ENCODE measurements at places on chromosomes 16 and 17.

- no peak for DNase-seq
Measured at GRCh38 chr16:74874912-74875546, 100.4 kb upstream of the FA2H start.

DNA sequence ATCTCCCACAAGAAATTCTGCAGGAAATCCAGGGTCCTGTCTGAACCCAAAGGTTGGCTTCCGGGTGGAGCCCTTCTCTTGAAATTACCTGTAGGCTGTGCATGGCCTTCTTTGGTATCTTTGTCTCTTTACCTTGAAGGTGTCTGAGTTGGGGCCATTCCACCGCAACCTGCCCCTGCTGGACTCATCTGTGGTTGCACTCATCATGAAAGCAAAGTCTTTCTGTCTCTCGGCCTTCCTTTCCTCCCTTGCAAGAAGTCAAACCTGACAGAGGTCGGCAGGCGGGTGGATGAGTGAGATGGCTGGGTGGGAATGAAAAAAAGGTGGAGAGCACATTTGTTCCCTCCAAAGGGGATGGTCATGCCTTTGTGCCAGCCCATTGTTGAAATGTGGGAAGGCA, 25.1 kb downstream of the SALL1 start:
- DNase-seq = no peak

- DNase-seq = no peak
Measured at GRCh38 chr16:79593074-79593531, 7.4 kb downstream of the MAF start.

DNA sequence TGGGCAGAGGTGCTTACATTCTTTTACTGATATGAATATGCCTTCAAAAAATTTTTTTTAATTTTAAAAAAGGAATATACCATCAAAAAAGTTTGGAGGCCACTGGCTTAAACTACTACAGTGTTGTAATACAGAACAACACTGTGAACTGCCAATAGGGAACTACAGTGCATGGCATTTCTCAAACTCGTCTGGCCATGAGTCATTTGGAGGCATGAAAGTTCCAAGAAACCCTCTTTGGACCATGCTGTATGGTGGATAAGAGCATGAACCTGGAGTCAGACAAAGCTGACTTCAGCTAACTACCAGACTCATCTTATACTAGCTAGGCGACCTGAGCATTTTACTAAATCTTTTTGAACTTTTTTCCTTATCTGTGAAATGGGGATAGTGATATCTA, 9.2 kb upstream of the NF1 start:
- no peak for DNase-seq

- no peak for DNase-seq
Measured at GRCh38 chr17:69287168-69287567, 39.8 kb downstream of the ABCA5 start.

DNA sequence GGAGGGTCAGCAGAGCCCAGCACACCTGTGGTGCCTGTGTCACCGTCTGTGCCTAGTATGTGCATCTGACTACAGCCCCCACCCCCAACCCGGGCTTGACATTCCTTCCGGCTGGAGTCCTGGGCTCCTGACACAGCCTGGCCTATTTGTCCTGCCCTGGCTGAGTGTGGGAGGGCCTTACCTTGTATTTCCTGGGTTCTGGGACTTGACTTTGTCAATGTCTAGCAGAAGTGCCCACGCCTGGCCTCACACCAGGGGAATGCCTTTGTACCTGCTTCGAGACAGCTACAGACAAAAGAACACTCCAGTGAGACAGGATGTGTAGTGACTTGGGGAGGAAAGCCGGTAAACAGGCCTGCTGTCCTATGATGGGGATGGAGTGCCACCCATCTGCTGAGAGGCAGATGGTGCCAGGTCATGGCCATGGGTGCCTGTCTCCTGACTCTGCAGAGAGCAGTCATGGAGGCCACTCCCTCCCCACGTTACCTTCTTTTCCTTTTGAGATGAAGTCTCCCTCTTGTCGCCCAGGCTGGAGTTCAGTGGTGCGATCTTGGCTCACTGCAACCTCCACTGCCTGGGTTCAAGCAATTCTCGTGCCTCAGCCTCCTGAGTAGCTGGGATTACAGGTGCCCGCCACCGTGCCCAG, 42.8 kb downstream of the TNFRSF13B start:
- DNase-seq = no peak

GRCh38 chr17:79088247-79088996, 13.8 kb downstream of the ENGASE start:
- no peak for DNase-seq

DNA sequence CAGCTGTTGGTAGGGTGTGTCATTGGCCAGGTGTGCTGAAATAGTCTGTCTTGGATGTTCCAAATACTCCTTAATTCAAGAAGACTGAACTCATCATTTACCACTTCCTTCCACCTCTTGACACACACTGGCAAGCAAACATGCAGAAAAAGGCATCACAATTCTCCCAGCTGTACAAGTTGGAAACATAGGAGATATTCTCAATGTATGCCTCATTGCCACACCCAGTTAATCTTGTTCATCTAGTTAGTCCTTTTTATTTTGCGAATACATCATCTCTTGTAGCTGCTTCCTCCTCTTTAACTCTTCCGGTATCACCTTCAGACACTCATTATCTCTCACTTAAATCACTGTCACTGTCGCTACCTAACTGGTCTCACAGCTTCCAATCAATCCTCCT, 75.1 kb upstream of the GOT2 start:
- no peak for DNase-seq

- no peak for DNase-seq
Measured at GRCh38 chr17:72998343-72998742, 94.1 kb downstream of the SLC39A11 start.

DNA sequence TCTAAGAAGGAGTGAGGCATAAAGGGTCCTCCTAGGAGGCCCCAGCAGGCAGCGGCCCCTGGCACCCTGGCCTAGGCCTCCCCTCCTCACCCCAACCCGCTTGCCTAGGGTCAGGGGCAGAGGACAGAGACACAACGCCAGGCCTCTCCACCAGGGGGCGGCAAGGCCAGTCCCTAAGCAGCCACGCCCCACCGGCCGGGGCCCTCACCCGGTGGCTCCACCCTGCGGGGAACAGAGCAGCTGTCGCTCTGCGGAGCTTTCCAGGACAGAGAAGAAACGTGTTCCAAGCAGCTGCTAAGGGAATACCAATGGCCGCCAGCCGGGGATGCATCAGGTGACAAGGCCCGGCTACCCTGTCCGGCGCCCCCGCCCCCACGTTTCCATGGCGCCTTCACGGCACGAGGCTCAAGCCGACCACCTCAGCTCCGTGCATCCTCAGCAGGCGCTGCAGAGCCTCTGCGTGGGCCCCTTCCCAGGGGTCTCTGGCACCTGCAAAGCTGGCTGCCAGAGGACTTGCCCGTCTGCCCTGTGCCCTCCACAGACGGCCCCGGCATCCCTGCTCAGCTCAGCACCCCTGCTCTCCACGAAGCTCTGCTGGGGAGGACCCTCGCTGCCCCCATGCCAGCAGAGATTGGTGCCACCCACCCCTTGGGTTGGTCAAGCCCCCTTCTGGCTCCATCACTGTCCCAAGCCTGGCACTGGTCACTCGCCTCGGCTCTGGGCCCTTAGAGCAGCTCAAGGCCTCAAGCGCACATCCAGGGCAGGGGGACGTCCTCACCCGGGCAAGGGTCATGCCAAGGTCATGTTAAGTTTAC, 5.6 kb downstream of the ZNF598 start:
- peak; percentile 65 for DNase-seq

DNA sequence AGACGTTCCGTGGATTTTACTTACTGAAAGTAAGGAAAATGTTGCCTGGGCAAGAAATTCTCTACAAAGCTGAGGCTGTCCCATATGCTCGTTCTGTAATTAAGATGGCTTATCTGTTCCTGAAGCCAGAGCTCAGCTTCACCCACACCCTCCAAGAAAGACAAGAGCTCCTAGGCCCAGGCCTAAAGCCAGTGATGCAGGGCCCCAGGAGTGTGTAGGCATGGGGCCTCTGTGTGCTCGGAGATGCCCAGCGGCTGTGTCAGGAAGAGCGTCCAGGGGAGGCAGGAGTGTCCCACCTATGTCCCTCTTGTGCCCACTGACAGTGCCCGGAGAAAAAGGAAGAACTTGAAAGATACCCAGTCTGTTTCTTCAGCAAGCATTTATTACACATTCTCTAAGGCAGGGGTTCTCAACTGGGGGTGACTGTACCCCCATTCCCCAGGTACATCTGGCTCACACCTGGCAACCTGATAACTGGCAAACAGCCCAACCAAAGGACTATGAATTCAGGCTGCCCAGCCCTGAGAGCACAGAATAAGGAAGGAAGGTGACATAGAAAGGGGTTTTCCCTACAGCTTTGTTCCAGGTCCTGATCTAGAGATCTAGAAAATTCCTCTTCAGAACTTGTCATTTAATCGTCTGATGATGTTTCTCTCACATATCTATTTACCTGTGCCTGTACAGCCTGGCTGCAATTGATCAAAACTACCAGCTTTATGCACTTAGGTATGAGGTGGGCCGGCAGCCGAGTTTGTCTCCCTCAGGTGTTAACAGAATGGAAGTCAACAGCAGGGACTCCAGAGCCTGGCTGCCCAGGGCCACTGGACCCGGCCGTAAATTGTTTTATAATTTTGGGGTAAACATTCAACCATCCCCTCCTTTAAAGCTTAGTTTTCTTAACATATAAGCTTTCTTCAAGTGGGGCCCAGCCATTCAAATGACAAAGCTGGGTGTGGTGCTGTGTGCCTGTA, 12.0 kb downstream of the SNN start:
- DNase-seq = no peak

DNA sequence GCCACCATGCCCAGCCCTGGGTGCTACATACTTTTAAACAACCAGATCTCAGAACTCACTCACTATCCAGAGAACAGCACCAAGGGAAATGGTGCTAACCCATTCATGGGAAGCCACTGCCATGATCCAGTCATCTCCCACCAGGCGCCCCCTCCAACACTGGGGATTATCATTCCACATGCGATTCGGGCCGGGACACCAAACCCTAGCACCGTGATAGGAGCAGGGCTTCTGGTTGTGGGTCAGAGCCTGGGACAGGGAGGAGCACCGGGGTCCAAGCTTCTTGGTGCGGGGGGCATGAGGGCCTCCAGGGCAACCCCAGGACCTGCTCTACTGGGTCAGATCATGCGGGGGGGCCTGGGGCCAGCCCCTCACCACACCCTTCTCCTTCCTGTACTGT, 4.5 kb downstream of the TMEM235 start:
- no peak for DNase-seq

DNA sequence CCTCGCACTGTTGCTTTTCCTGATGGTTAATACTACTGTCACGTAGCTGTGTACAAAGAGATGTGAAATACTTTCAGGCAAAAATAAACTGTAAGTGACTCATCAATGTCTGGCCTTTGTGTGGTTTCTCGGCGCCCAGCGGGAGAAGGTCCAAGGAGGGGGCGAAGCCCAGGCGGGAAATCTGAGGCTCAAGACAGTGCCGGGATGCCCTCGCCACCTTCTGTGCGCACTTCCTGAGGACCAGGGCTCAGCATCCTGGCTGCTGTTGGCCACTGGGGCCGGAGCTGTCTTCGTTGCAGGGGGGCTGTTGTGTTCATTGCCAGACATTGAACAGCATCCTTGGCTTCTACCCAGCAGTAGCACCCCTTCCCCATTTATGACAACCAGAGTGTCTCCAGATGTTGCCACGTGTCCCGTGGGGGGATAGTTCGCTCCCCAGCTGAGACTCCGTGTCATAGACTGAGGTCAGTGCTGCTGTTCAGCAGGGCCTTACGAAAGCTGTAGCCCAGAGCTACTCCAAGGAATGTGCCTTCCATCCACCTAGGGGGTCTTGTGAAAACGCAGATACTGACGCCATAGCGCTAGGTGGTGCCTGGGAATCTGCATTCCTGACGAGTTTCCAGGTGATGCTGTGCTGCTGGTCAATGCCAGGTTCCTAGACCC, 67.3 kb upstream of the PLCG2 start:
- DNase-seq = no peak

DNA sequence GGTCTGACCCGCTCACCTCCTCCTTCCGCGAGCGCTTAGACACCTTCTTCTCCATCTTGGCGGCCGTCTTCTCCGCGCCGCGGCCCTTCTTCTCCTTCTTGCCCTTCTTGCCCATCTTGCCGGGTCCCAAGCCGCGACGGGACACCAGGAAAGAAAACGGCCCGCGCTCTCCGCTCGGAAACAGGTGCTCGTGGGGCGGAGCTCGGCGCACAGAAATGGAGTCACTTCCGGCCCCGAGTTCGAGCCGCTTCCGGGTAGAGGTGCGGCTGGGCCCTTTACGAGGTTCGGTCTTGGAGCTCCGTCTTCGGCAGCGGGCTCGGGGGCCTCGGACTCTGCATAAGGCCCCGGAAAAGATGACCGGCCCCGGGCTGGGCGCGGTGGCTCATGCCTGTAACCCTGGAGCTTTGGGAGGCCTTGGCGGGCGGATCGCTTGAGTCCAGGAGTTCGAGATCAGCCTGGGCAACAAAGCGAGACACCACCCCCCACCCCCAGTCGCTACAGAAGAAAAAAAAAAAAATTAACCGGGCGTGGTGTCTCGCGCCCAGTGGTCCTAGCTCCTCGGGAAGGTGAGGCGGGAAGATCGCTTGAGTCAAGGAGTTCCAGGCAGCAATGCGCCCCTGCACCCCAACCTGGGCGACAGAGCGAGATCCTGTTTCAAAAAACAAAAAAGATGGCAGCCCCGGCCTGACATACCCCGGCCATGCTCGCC, at the start of gene KLHDC4:
TSS of gene KLHDC4 (minus strand) at position 211 of the 709 bp plus-strand sequence. CDS start at position 115, 96 bp downstream.
- DNase-seq = peak; percentile 78

GRCh38 chr16:86466696-86467406, 43.5 kb upstream of the FOXF1 start:
- DNase-seq = no peak

DNA sequence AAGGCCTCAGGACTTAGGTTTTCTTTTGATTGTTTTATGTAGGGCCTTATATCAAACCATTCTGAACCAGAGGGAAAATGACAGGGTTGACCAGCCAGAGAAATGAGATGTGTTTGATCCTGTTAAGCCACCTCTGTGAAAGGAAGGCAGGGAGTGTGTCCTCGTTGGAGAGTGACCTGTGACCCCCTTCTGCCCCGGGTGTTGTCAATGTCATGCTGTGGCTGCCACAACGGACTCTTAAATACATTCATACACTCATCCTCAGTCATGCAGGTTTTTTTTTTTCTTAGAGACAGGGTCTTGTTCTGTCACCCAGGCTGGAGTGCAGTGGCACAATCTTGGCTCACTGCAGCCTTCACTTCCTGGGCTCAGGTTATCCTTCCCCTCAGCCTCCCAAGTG, 6.1 kb downstream of the MYCBPAP start:
- no peak for DNase-seq

GRCh38 chr16:89316701-89317100, 99.2 kb downstream of the ZNF778 start:
- DNase-seq = no peak

DNA sequence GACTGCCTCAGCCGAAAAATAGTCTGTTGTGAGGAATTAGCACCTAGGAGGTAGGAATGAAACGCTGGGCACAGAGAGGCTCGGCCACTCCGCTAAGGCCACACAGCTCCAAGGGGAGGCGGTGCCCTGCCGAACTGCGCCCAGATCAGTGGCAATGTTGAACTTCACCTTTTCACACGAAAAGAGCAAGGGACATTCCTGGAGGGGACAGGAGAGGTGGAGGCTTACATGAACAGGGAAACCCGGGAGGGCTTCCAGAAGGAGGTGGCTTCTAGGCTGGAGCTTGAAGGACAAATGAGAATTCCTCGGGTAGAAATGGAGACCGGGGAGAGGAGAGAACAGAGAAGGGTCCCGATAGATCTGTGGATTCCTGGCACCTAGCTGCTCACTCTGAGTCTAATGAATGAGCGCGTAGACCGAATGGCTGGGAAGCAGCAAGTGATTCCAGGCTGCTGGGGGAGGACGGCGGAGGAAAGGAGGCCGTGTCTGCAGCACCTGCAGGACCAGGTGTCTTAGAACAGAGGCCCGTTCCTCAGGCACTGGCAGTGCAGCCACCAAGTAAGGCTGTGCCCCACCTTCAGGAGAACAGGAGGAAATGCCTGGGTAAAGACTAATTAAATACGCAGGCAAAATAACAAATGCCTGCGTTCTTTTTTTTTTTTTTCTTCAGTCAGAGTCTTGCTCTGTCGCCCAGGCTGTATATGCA, 722 bp upstream of the SLC38A10 start:
- no peak for DNase-seq

Measured in stimulated activated CD8-positive, alpha-beta memory T cell treated with anti-CD3 and anti-CD28 coated beads, Interleukin-7, amount 100 ng/mL, for 1 hour (primary cell).